CD4-positive, CD25-positive, alpha-beta regulatory T cell (primary cell): ENCODE measurements at places on chromosomes 2 and 18.

DNA sequence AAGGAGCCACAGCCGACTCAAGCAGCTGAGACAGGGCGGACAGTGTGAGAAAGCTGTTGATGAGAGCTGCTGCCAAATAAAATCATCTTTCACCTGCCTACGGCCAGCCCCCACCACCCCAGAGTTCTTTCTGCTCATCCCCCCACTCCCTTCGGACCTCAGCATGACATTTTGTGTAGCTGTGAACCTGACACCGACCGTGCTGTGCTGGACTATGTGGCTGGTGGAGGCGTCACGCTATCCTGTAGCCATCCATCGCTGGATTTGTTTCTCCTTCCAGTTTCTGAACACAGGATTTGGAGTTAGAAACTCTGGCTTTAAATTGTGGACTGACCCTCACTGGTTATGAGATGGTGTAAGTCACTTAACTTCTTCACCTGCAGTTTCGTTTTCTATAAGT lies 317.3 kb downstream of the DCDC2C start:
- DNase-seq, result no peak

DNA sequence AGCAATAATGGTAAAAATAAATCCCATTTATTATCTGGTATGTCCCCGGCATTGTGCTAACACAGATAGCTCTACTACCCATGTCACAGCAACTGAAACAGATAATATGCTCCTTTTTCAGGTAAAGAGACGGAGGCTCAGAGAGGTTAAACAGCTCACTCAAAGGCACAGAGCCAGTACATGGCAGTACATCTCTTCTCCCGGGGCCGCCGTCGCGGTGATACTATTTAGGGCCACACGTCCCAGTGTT lies 693 bp upstream of the PDK1 start:
- DNase-seq, result no peak

GRCh38 chr2:42102024-42102590 lies 54.3 kb downstream of the PKDCC start:
- peak; percentile 91 for DNase-seq

- no peak for DNase-seq
Observed at GRCh38 chr2:79114797-79115494, 5.3 kb upstream of the REG1A start.

GRCh38 chr2:222305516-222306392 lies 7.0 kb upstream of the PAX3 start:
- no peak for DNase-seq

DNA sequence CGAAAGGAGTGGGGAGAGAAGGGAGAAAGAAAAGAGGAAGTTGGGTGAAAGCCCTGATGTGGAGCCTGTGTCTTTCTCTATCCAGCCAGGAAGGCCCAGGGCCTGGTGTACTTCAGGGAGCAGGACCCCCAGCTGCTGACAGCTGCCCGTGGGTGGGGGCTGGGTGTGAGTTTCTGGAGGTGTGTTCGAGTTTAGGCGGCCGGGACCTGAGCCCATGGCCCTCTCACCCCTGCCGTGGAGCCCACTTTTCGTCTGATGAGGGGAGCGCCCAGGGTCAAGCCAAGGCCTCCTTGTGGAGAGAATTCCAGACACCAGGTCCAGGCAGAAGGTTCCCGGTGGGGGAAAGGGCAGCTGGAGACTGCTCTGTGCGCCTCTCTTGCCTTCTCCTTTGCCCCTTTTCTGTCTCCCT lies 2.2 kb downstream of the SIX3 start:
- DNase-seq, result no peak

GRCh38 chr18:3444954-3445353 lies 5.0 kb upstream of the TGIF1 start:
- DNase-seq, result no peak

- DNase-seq, result no peak
Observed at GRCh38 chr2:176392744-176393414, 123.6 kb downstream of the MTX2 start.

- no peak for DNase-seq
Observed at GRCh38 chr2:202911203-202911511, 316 bp downstream of the WDR12 start.

DNA sequence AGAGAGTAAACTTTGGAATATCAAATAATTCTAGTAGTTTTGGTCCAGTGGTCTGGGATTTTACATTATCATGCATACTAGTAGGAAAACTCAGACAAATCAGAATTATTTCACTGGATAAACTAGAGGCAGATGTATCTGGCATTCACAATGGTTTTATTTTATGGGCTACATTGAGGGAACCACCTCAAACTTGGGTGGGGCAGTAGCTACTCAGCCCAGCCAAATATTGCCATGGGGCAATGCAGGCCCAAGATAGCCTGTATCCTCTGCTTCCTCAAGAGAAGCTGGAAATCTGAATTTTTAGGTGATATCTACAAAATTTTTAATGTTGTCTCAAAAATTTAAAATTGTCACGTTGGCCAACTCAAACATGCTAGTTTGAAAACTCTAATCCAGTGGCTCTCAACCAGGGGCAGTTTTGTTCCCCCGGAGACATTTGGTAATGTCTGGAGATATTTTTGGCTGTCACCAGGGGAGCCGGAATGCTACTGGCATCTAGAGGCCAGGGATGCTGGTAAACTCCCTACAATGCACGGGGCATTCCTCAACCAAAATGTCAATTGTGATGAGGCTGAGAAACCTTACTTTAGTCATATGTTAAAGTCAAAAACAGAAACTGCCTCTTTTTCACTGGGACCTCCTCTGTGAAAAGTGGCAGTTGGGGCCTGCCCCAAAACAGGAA lies 172.8 kb upstream of the SPRED2 start:
- no peak for DNase-seq

DNA sequence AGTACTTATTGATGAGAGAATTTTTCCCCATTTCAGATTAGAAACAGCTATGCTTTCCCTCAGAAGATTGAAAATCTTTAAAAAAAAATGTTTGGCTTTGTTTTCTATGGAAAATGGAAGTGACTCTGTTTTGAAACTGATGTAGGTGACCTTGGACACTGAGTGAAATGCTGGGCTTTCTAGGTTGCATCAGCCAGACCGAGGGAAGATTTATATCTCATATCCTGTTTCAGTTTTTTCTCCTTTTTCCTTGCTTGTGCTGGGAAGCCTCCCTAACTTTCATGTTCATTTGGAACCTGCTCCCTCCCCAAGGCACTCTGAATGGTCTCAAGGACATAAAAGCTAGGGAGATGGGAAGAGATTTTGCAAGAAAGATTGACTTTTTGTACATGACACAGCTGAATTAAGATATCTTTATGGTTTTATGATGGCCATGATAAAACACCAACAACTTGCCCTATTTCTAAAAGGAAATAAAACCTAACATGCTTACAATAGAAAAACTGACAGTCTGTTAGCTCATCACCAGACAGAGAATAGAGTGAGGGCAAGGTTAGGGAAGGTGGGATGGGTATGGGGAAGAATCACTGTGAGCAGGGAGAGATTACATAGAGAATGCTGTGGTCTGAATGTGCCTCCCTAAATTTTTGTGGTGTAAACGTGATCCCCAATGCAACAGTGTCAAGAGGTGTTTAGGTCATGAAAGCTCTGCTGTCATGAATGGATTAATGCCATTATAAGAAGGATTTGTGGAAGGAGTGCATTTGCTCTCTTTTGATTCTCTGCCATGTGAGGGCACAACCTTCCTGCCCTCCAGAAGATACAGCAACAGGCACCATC lies 249.7 kb downstream of the TPGS2 start:
- DNase-seq, result no peak

DNA sequence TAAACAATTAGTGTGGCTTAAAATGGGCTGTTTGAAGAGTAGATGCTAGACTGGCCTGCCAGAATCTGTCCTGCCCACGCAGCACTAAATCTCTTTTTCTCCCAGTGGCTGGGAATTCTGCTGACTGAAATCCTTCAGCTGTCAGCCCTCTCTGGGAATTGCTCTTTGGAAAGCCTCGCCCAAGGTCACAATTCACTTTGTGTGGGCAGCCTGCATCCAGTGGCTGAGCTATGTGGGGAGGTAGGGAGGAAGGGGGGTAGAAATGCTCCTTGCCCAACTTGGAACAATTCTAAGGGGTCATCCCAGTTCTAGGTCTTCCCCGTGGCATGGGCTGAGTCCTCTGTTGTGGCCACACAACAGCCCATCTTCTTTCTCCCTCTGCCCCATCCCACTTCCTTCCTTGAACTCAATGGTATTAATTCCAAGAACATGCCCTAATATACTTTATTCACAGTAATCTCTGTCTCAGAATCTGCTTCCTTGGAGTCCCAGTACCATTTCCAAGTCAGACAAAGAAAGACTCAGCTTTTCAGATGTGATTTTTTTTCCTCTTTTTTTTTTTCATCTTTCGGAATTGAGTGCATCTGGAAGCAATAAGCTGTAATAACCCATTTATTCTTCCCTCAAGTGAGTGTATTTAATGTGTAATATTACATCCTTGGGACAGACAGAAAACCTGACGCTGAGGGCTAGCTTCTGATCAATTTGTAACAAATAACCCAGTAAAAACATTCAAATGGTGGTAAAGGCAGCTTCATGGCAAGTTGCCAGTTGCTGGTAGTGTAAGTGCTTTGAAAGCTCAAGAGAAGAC lies 189.4 kb downstream of the GPD2 start:
- DNase-seq, result no peak

DNA sequence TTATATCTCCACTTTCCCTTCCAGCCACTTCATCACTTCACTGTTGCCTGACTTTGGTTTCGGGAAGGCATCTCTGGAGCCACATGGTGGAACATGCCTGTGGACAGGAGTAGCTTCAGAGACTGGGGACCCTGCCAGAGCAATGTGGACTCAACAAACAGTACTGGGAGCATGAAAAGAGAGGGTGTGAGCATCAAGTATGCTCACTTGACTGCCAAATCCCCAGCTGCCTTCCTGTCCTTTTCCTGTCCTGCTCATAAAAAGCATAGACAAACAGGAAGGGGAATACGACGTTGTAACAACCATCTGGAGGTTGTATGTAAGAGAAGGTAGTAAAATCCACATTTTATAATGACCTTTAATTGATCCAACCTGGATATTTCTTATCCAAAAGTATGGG lies 61.3 kb upstream of the CSRNP3 start:
- DNase-seq, result no peak

DNA sequence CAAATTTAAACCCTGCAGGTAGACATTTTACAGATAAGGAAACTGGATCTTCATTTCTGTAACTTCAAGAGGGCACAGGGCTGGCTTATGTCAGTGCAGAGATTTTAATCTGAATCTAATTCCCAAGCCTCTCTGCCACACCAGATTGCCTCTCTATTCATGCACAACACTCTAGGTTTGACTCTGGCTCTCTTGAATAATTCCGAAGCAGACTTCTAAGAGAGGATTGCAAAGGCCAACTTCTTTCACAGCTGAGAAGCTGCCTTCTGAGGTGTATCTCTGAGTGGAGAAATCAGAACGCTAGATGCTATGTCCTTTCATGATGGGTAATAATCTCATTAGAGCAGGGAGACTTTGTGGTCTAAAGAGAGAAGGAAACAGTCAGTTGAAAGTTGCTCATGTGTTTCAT lies 20.1 kb upstream of the MGAT5 start:
- DNase-seq, result no peak

DNA sequence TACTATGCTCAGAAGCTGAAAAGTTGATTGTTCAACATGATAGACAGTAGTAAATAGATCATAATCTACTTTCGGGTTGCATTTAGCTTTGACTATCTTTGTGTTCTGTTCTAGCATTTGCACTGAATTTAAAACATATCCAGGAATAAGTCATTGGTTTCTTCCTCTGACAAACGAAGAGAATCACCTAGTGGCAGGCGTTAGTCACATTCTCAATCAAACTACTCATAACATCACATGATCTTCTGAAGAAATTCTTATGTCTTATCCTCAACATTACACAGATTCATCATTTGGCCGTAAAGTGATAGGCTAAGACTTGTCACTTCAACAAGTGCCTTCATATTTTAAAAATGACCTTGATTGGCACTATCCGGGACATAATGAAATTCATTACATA lies 63.6 kb upstream of the TTC21B start:
- DNase-seq, result no peak

- DNase-seq, result no peak
Observed at GRCh38 chr18:61972389-61973264, 79.8 kb upstream of the RNF152 start.

DNA sequence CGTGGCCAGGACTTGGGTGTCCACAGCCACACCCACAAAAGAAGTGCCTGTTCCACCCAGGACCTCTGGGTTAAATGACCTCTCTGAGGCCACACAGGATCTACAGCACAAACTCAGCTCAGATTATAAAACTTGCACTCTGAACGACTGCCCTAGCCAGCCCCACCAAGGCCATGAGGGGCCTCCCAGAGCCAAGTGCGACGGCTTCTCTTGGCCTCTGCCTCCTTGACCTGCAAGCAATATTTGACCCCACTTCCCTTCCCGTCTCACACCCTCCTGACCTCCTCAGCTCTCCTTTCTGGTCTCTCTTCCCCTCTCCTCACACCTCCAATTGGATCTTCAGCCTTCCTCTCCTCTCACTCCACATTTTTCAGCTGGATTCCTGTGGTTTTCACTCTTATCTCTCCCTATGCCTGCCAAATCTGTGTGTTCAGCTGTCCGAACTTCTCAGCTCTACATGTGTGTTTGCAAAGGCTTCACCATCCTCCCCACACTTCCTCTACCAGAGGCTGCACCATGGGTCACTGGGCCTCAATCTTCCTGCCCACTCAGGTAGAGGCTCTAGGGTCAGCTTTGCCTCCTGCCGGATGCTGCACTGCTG lies 25.3 kb upstream of the STEAP3 start:
- no peak for DNase-seq

- no peak for DNase-seq
Observed at GRCh38 chr2:58502931-58503330, 261.8 kb upstream of the FANCL start.

- DNase-seq, result no peak
Observed at GRCh38 chr2:175804122-175804521, 197.9 kb downstream of the LNPK start.

- DNase-seq, result no peak
Observed at GRCh38 chr18:65103864-65104263, 646.9 kb upstream of the CDH7 start.

- DNase-seq, result no peak
Observed at GRCh38 chr2:161234627-161235026, 73.6 kb upstream of the PSMD14 start.

- DNase-seq, result no peak
Observed at GRCh38 chr2:183579686-183580085, 455.4 kb downstream of the NUP35 start.

DNA sequence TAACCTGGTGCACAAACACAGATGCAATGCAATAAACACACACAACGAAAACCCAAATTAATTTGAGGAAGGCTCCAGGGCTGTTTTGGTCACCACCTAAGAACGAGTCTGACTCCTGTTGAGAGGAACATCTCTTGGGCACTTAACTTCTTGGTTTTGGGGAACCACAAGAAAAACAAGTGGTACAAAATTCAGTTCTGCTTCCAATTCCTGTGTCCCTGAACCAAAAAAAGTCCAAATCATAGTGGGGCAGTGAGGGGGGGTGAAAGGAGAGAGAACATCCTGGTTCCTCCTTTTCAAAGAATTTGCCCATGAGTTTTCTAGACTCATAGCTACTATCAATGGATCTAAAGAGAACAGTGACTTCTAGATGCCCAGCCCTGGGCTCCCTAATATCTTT lies 143.6 kb downstream of the COL4A4 start:
- DNase-seq, result no peak
